ENCODE measurements at places on chromosomes 1 and 21. TPM values are rescaled to one million over a fixed set of nuclear protein-coding genes. Genes with fewer than 3 reads are reported as not detected.

DNA sequence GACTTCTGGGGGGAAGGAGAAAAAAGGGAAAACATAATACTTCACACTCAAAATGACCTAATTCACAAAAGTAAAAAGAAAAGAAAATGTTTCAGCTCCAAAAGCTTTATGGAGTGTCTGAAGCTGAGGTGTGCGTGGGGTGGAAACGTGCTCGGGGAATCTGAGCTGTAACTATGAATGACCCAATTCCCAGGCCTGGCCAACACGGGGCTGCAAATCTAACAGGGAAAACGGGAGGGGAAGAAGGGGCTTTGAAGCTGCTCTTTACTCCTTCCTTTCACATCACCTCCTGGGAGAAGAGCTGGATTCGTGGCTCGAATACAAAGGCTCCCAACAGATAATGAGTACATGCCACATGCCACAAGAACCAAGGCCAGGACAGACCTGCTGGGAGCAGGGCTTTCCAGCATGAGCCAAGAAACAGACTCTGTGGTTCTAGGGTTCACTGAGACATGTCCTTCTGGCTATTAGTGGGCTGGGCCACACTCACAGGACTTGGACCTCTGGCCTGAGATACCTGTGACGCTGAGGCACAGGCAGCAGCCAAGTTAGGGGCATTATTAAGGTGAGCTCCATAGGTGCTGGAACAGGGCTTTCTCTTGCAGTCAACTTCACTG lies 51.5 kb downstream of the SLC66A1 start:
- H3K4me1 ChIP-seq: peaks cover 4% of the 10 kb centered on the region
- H3K36me3 ChIP-seq: peaks cover 7% of the 10 kb centered on the region
- no peaks in the 10 kb centered on the region for H3K27me3 ChIP-seq
- H3K4me3 ChIP-seq: no peak overlapping the region
- DNase-seq: no peak
- H3K27ac ChIP-seq: no peak overlapping the region

GRCh38 chr1:216778737-216779136 lies 55.5 kb upstream of the ESRRG start:
- no peaks in the 10 kb centered on the region for H3K36me3 ChIP-seq
- no peak overlapping the region for H3K4me3 ChIP-seq
- H3K27ac ChIP-seq: no peak overlapping the region
- H3K27me3 ChIP-seq: no peaks in the 10 kb centered on the region
- DNase-seq: no peak

DNA sequence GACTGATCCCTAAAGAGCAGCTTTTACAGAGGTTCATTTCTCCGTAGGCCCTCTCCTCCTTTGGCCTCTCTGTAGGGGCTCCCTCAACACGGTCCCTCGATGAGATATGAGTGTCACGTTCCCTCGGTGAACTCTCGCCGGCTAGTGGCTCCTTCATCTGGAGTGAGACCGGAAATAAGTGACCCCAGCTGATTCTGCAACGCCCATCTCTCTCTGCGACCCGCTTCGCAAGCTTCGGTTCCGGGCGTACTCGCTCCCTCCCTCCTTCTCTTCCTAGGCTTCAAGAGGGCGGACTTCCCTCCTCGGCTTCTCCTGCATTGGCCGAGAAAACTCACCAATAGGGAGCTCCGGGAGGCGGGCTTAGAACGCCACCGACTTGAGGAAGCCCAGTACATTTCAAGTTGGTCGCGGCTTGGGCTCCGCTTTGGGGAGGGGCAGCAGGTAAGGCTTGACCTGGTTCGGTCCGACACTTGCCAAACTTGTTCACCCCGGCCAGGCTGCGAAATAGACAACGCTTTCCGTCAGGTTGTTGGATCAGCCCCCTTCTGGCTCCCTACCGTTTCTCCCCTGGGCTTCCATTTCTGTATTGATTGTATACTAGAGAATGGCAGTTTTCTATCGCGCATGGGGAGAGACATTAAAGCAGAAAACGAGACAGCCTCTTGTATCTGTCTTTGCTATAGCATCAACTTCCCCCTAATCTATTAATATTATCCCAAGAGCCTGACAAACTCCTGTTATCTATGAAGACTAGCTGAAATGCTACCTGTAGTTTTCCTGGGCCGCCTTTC lies at the start of the genes ANKRD34A and POLR3GL:
Gene ANKRD34A, minus strand, starts transcription at position 248 of the 791 bp plus-strand sequence. CDS start 2,816 bp downstream, outside the sequence.
Gene POLR3GL, plus strand, starts transcription at position 363 of the 791 bp plus-strand sequence. CDS start 10,176 bp downstream, outside the sequence.
- no peaks in the 10 kb centered on the region for H3K27me3 ChIP-seq
- H3K36me3 ChIP-seq: no peaks in the 10 kb centered on the region
- peak within 1 kb of the TSS; percentile 97 for H3K27ac ChIP-seq
- DNase-seq: peak; percentile 99
- H3K4me1 ChIP-seq: peaks cover 54% of the 10 kb centered on the region

DNA sequence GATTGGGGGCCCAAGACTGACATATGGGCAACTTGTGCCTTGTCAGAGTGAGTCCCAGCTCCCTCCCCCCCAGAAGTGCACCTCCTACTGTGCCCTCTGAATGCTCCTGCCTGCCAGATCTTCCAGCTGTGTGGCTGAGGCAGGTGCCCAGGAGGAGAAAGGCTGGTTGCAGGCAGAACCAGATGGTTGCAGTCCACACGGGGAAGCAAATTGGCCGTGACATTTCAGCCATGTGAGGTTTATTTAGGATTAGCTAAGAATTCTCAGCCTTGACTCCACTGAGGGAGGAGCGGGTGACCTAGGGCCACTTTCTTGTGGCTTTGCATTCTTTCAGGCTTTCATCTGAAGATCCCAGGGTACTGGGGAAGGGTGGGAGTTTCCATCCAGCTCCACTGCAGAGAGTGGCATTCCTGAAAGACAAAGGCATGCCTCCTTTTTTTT lies 33.8 kb downstream of the PEX14 start:
- no peaks in the 10 kb centered on the region for H3K27me3 ChIP-seq
- H3K4me1 ChIP-seq: peaks cover 48% of the 10 kb centered on the region
- H3K36me3 ChIP-seq: no peaks in the 10 kb centered on the region
- no peak overlapping the region for H3K4me3 ChIP-seq
- DNase-seq: no peak

CD48 gene
- 215 TPM for total RNA-seq

GRCh38 chr1:247210062-247210375 lies 38.2 kb upstream of the ZNF124 start:
- H3K27me3 ChIP-seq: no peaks in the 10 kb centered on the region
- peaks cover 41% of the 10 kb centered on the region for H3K4me1 ChIP-seq
- peak overlapping the region; percentile 92 for H3K27ac ChIP-seq

- no peak overlapping the region for H3K4me3 ChIP-seq
- H3K4me1 ChIP-seq: peaks cover 23% of the 10 kb centered on the region
- H3K36me3 ChIP-seq: no peaks in the 10 kb centered on the region
Observed at GRCh38 chr1:156598731-156599432, 2.4 kb downstream of the GPATCH4 start.

PEX19 gene
- 49.1 TPM for total RNA-seq

DNA sequence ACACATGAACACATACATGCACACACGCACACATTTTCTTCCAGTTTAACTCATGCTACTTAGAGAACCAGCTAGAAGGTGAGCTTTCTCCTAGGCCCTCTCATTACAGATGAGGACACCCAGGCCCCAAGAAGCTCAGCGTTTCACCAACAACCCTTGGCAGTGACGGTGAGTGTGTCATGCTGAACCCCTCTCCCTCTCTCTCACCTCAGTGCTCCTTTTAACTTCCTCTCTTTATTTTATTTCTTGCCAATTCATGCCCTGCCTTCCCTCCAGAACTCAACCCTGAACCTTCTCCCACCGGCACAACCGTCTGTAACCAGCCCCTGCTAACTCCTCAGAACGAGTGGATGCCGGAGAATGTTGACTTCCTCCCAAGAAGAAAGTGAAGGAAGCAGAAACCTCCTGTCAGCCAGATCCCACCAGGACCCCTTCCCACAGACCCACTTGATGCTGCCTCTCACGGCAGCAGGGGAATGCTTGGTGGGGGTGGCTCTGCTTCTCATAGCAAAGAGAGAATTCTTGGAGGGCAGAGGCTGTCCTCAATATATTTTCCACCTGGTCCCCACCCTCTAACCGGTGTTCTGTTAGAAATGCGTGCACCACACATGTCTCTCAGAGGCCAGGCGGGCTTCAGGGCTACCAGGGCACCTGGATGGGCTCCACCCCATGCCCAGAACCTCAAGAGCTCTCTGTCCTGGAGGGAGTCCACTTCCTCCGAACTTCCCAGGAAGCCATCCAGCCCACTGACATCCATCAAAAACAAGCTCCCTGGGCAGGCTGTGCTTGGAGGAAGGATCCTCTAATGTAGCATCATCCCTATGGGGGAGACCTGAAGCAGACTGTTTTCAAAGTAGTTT lies 134.0 kb downstream of the TOMM20 start:
- no peaks in the 10 kb centered on the region for H3K27me3 ChIP-seq
- no peaks in the 10 kb centered on the region for H3K36me3 ChIP-seq
- no peak for DNase-seq
- no peak overlapping the region for H3K27ac ChIP-seq
- H3K4me1 ChIP-seq: no peaks in the 10 kb centered on the region

DNA sequence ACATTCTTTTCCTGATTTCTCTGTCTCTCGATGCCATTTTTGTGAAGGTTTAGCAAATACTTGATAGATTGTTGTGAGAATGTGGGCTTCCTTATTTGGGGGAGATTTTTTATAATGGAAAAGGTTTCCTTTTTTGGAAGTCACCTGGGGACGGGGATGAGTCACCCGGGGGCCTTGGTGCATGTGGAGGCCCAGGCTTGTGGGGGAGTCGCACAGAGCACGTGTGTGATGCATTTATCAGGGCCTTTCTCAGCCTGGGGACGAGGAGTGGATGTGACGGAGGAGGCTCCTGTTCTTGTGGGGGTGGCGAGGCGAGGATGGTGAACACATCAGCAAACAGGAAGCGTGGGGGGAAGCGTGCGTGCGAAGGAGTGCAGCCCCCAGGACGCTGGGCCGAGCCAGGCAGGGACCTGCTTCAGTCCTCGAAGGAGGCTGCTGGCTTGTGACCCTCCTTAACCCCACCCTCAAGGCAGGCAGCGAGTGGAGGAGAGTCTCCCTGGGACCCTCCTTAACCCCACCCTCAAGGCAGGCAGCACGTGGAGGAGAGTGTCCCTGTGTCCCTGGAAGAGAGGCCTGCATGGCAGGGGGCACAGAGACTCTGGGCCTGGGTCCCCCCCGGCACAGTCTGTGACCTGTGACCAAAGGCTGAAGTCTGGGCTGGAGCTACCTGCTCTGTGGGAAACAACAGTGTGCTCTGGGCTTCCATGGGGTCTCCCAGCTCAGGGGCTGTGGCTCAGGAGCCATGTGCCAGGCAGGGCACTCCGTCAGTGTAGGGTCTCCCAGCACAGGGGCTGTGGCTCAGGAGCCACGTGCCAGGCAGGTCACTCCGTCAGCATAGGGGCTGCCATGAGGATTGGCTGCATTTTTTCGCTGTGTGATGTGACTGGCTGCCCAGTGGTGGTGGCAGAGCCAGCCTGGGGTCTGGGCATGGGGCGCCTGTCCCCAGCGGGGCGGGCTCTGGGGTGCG lies 57.2 kb downstream of the AGPAT3 start:
- DNase-seq: peak; percentile 85
- peaks cover 23% of the 10 kb centered on the region for H3K36me3 ChIP-seq
- no peaks in the 10 kb centered on the region for H3K27me3 ChIP-seq

DNA sequence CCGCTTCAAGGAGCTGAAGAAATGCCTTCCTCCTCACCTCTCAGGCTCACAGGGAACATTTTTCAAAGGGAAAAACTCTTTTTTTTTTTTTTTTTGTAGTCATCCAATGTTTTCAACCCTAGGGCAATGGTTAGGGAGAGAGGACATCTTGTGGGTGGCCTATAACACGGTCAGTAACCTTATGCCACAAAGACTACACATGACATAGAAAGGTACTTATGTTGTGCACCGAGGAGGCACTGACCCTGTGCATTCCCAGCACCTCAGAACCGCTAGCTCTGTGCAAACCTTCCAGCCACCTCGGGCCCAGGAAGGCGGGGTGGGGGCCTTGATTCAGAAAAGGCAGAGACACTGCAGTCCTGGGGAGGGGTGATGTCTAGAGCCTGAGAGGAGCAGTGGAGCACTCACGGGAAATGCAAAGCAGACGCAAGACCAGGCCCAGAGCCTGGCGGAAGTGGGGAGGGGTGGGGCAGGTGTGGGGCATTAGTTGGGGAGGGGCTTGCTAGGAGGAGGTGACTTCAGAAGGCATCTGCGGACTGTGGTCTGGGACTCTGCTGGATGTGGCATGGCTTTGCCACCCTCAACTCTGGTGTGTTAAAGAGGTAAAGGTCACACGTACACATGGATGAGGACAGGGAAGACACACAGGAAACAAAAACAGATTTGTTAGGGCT lies 68.6 kb downstream of the MDM4 start:
- no peaks in the 10 kb centered on the region for H3K36me3 ChIP-seq
- peak; percentile 85 for DNase-seq
- peaks cover 35% of the 10 kb centered on the region for H3K4me1 ChIP-seq
- H3K27me3 ChIP-seq: no peaks in the 10 kb centered on the region
- no peak overlapping the region for H3K4me3 ChIP-seq

- H3K27ac ChIP-seq: no peak overlapping the region
- no peak overlapping the region for H3K4me3 ChIP-seq
- H3K27me3 ChIP-seq: no peaks in the 10 kb centered on the region
- no peak for DNase-seq
Observed at GRCh38 chr1:159436469-159436868, 3.1 kb upstream of the OR10J1 start.

DNA sequence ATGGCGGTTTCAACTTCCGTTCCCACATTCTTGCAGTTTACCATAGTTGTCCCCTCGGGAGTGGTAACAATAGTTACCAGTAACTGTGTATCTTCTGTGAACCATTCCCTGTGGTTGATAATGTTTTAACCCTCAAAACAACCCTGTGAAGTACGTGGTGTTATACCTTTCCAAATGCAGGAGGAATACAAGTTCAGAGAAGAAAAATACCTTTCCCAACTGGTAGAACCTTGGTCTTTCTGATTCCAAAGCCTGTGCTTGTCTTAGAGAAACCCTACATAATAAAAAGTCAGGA lies 789 bp downstream of the BTF3L4 start:
- H3K27me3 ChIP-seq: no peaks in the 10 kb centered on the region
- H3K4me3 ChIP-seq: peak overlapping the region; percentile 92
- H3K27ac ChIP-seq: peak overlapping the region; percentile 95

NBPF20 gene
- total RNA-seq: 3.4 TPM

DNA sequence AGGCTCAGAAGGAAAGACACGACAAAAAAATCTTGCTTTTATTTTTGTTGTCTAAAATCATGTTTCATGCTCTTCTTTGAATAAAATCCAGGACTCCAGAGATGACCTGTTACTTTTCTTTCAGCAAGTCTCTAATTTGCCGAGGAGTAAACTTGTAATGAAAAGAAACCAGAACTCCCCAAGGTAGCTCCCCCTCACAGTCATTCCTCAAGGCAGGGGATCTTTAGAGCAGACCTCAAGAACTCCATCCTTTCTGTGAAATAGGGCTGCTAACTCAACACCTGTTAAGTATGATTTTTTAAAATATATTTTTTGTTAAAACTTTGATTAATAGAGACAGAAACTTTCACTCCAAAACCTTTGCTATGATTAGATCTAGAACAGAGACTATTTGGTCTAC lies 82.7 kb upstream of the ABCD3 start:
- H3K27me3 ChIP-seq: no peaks in the 10 kb centered on the region
- no peaks in the 10 kb centered on the region for H3K36me3 ChIP-seq
- H3K4me3 ChIP-seq: no peak overlapping the region
- H3K27ac ChIP-seq: peak overlapping the region; percentile 28
- no peak for DNase-seq
- H3K4me1 ChIP-seq: peaks cover 11% of the 10 kb centered on the region
